ENCODE measurements at places on chromosomes 11 and 22.

- DNase-seq: no peak
Observed at GRCh38 chr22:19873960-19874306, 19.3 kb upstream of the GNB1L start.

DNA sequence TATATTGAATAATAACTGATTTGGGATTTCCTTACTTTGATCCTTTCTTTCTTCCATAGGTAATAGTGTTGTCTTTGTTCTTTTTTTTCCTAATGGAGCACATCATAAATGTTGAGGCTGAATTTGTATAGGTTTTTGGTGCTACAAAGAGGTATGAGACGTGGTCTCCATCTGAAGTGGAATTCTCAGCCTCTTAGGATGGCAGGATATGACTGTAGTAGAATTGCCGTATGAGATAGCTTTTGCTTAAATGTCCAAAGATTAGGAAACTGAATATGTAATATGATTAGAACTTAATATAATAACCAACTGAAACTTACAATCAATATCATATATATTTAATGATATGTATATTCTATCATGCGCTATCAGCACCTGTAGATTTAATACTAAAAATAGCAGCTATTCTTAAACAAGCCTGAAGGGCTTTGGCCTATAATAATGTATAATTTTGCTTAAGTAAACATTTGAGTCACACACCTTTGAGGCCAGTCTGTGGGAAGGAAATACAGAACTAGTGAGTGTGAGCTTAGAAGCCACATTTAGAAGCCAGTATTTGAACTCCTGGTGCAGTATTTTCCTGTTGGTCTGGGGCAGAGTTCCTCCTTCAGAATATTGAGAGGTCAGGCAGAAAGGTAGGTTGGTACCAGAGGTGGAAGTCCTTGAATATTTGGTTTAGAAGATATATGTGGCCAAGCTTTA, 62.6 kb downstream of the SWAP70 start:
- peak; percentile 89 for DNase-seq

DNA sequence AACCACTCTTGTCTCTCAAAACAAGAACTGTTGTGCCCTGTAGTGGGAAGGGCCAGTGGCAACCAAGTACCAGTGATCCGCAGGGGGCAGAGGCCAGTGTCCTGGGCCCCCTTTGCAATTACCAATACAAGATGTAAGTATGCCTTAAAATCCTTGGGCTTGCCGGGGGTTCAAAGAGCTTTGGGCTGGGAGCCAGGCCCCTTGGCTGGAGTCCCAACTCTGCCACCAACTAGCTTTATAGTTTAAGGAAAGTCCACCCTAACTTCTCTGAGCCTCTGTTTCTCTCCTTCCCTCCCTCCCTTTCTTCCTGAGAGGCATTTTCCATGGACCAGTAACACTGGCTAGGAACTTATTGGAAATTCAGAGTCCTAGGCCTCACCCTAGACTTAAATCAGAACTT, 15.5 kb downstream of the CLMP start:
- no peak for DNase-seq

DNA sequence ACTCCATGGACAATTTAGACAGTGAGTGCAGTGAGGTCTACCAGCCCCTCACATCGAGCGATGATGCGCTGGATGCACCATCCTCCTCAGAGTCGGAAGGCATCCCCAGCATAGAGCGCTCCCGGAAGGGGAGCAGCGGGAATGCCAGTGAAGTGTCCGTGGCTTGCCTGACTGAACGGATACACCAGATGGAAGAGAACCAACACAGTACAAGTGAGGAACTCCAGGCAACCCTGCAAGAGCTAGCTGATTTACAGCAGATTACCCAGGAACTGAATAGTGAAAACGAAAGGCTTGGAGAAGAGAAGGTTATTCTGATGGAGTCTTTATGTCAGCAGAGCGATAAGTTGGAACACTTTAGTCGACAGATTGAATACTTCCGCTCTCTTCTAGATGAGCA, 51.4 kb downstream of the SPECC1L start:
- DNase-seq: no peak

DNA sequence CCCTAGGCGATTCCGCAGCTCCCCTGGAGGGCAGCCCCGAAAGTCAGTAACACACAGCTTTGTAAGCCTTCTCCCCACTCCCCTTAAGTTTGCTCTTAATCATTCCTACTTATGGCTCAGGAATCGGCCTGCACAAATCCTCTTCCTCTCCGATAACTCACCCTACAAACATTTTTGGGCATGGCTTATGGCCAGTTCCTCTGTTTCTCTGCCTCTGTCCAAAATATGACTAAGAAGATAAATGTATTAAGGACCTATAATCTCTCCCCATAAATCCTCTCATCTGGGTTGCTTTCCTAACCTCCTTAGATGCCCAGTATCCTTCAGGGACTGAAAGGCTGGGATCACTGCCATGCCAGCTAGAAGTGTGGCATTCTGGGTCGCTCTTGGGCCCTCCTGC, 41.0 kb downstream of the PAMR1 start:
- DNase-seq: peak; percentile 48
